Stimulated activated CD8-positive, alpha-beta memory T cell treated with anti-CD3 and anti-CD28 coated beads, Interleukin-2, amount 100 ng/mL, for 1 hour (primary cell): ENCODE measurements at places on chromosomes 5 and 9.

GRCh38 chr5:178667101-178667500 lies 40.3 kb upstream of the CLK4 start:
- DNase-seq = no peak

- DNase-seq = no peak
Observed at GRCh38 chr5:138966236-138966985, 91.3 kb upstream of the LRRTM2 start.

DNA sequence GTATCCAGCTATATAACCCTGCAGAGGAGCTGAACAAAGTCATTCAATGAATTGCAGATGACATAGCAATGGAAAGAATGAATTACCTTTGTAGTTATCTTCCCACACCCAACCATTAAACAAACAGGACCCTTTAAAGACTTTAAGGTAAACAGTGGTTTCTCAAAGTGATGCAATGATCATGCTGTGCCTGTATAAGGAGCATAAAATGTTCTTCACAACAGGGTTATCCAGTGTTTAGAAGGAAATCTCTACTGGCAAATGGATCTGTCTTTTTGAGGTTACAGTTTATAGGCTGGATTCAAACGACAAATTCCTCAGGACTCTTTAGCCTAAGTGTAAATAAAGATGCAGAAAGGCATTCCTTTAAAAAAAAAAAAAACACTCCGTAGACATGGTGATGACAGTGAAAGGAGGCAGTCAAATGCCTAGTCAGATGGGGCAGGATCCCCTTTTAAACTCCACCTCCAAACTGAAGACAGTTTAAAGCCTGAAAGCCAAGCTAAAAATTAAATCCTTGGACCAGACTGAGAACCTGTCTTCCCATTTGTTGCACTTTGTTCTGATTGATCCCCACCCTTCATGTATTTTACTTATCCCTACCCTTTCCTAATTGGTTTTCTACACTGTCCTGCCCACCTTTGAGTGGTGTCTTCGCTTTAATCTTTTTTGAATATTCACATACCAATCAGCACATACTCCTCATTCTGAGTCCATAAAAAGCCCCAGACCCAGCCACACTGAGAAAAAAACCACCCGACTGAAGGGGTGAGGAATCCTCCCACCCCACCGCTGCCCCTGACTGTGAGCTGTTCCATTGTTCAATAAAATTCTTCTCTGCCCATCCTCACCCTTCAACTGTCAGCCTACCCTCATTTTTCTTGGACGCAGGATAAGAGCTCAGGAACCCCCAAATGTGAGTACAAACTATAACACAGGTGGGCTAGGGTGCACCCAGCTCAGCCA lies 761.3 kb upstream of the DMAC1 start:
- DNase-seq = no peak

GRCh38 chr5:75523275-75523674 lies 11.6 kb downstream of the POLK start:
- no peak for DNase-seq

DNA sequence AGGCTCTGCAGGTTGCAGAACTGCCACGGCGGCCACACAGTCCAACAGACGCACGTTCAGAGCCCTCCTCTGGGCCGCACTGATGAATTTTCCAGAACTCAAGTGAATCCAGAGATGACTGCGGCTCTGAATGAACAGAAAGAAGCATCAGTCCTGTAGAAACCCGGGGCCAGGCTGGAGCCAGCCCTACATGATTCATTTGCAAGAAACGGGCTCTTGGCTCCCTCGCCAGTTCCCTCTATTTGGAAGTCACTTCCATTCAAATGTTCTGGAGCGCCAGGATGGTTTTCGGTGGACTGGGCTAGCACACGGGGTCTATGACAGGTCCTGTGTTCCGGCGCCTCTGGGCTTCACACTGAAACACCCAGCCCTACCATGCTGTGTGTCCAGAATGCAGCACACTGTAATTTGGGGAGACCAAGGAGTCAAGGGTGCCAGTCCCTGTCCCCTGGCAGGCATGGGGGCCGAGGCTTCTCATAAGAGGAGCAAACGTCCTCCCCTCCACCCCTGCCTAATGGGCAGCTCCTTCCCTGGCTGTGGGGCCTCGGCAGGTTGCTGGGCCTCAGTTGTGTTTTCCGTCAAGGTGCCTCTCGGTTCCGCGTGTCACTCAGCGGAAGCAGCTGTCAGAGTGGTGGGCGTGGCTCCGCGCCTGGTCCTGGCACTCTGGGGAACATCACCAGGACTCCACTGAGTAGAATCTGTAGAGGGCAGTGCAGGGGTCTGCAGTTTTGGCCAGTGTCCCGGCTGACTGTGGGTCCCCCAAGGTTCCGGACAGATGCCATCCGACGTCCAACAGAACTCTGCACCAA lies 18.1 kb upstream of the COL5A1 start:
- DNase-seq = no peak

GRCh38 chr9:18821788-18822187 lies 211.2 kb downstream of the SAXO1 start:
- DNase-seq = no peak

DNA sequence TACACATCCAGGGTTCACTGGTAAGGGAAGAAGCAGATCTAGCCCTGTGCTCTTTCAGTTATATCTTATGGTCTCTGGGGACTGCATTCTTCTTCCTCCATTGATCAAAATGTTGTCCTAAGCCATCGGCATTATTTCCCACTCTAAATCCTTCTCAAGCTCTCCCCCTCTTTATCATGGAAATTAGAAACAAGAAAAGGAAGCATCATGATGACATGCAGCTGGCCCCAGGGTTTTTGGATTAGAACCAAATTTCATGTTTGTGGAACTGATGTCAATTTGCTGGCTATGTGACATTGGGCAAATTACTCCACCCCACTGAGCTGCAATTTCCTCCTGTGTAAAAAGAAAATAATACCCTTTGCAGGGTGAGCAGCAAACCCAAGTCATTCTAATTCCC lies 39.5 kb downstream of the MFAP3 start:
- DNase-seq = no peak

GRCh38 chr9:89695441-89695891 lies 90.7 kb downstream of the GADD45G start:
- no peak for DNase-seq

DNA sequence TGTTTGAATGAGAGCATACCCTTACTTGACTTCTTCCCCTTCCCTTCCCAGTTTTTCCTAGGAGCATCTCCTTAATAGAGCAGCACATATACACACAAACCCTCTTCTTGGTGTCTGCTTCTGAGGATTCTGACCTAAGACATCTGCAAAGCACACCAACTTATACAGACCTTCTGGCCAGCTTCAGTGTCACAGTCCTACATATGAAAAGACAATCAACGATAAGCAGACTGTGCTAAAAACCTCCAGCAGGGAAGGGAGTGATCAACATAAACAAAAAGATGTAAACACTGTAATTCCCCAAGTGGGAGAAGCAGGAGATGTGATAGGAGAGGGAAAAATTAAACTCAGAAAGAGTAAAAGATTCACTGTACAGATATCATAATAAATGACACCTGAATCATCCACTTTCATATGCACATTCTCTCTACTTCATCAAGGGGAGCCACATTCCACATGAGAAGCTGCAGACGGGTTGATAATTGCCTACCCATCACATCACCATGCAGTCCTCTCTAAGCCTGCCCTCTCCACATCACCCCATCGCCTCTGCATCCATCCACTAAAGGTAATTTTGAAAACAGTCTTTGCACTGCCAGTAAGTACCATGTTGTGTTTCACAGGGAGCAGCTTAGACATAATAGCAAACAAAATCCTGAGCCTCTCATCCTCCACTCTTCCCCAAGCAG lies 13.0 kb downstream of the APBA1 start:
- DNase-seq = no peak

DNA sequence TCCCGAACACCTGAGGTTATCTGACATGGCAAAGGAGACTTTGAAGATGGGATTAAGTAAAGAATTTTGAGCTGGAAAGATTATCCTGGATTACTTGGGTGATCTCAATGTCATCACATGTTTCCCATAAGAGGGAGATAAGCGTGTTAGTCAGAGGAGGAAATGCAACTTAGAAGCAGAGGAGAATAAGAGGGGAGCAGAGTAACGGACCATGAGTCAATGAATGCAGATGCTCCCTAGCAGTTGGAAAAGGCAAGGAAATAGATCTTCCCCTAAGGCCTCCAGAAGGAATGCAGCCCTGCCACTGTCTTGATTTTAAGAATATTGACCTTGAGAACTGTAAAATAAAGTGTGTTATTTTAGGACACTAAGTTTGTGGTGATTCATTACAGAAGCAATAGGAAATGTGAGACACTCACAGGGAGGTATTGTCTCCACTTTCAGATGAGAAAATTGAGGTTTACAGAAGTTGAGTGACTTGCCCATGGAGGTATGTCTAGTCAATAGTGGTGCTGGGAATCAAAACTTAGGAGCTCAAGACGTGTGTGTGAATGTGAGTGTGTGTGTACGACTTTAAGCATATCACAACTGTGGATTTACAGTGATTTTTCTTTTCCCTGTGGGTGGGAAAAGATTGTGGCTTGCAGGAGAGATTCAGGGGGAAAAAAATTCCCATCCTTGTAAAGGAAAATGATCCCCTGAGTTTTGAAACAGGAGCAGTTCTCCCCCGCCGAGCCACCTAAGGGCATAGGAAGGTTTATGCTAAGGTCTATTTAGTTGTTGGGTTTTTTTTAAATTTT lies 125.3 kb downstream of the TRIM32 start:
- DNase-seq = no peak

DNA sequence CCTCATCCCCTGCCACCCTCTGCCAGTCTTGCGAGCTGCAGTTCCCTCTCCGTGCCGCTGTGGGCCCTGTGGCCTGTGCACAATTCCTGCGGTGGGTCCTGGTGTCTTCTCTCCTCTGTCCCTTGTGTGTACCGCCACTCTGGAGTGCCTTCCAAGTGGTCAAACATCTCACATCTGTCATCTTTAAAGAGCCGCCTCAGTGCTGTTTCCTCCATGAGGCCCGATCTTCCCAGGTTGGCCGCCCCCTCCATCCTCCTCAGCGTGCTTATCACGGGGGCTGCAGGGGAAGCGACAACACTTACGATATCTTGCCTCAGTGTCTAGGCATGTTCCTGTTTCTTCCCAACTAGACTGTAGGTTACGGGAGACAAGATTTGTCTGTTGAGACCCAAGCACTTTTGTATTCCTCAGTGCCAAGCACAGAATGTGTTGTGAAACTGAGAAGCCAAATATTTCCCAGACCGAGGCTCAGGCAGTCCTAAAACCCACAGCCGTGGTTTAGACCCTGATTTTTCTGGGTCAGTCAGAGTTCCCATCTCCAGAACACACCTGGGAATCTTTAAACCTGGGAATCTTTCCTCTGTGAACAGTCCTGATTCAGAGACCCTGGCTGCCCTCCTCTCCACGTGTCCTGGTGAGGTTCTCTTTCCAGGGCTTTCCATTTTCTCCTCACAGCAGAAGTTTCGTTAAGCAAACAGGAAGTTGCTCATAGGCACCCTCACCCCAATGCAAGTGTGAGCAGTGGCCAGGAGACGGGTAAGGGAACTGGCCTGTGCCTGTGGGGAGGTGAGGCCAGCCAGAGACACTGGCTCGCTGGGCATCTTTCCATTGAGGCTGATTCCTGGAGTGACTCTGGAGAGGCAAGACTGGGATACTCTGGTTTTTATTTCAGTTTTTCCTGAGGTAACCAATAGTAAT lies 28.8 kb downstream of the SLC46A2 start:
- DNase-seq = no peak

GRCh38 chr5:99019254-99019653 lies 90.4 kb upstream of the CHD1 start:
- no peak for DNase-seq

- DNase-seq = no peak
Observed at GRCh38 chr9:22050924-22051323, 41.8 kb upstream of the CDKN2B start.

GRCh38 chr5:102216678-102217077 lies 79.4 kb downstream of the SLCO4C1 start:
- no peak for DNase-seq

GRCh38 chr5:168408561-168409305 lies 77.5 kb upstream of the RARS1 start:
- no peak for DNase-seq

DNA sequence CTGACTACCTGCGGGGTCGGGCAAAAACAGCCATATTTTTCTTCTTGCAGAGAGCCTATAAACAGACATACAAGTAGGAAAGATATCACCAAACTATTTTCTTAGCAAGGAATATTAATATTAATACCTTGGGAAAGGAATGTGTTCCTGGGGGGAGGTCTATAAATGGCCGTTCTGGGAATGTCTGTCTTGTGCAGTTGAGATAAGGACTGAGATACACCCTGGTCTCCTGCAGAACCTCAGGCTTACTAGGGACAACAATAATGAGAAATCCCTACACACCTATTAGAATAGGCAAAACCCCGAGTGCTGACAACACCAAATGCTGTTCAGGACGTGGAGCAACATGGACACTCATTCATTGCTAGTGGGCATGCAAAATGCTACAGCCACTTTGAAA lies 297.2 kb downstream of the DRD1 start:
- DNase-seq = no peak

DNA sequence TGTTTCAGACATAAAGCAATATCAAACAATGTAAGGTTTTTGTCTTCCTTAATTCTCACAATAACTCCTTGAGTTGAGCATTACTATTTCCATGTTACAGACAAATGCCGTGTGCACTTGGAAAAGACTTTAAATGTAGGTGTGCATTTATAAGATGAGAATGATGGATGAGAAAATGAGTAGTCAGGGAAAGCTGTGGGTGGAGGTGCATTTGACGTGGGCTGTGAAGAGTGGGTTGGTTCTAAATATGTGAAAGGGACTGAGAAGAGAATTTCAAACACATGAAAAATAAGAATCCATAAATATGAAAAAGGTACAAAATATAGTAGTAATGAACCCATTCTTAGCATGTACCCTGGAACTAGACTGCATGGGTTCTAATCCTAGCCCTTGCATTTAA lies 171.6 kb upstream of the PPP2R2B start:
- no peak for DNase-seq

DNA sequence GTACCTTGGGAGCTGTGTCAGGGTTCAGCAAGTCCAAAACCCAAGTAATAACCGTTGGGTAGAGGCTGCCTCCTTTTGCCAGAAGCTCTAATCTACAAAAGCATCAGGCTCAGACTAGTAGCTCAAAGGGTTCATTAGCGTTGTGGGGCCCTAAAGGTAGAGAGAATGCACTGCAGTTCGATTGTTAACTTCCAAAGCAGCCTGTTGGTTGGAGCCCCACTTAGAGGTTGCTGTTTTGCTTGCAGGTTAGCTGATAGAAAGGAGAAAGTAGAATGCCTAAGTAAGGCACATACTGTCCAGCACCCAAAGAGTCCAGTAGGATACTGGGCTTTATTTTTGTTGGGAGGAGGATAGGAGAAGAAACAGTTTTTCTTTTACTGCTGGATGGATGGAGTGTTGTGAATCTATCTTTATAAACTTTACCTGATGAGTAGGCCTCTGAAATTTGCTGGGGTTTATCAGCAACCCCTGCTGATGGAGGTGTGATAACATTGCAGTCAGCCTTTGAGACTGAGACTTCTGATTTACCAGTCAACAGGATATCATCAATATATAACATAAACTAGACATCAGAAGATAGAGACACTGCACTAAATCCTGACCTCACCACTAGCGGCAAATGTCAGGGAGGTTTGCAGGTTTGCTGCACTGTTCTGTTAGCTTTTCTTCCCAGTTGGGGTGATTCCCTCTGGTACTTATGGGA lies 34.8 kb downstream of the ZNF131 start:
- no peak for DNase-seq
